ENCODE measurements at places on chromosomes 2 and 18.

DNA sequence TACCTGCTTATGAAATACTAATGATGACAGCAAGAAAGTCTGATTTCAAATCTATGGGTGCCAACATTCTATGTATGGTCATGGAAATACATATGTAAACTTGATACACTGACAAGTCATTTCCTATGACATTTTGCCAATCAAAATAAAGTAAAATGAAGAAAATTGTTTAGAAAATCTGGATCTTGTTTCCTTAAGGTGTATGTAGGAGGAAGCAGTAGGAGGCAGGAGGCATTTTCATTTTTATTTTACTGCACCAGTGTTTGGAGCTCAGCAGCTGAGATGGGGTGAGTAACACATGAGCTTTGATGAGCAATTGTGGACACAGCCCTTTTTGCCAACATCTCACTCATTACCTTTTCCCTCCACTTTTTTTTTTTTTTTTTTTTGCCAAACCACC lies 167.0 kb downstream of the AFF3 start:
- DNase-seq, result peak; percentile 55

- no peak for DNase-seq
These were observed 120.2 kb upstream of the TMEFF2 start for GRCh38 chr2:192314800-192315481.

GRCh38 chr2:3299130-3299529 lies 78.5 kb downstream of the EIPR1 start:
- no peak for DNase-seq

GRCh38 chr2:132608311-132608710 lies 61.7 kb downstream of the LYPD1 start:
- DNase-seq, result no peak

- DNase-seq, result no peak
These were observed 40.6 kb downstream of the ITGB1BP1 start for GRCh38 chr2:9382604-9383235.

DNA sequence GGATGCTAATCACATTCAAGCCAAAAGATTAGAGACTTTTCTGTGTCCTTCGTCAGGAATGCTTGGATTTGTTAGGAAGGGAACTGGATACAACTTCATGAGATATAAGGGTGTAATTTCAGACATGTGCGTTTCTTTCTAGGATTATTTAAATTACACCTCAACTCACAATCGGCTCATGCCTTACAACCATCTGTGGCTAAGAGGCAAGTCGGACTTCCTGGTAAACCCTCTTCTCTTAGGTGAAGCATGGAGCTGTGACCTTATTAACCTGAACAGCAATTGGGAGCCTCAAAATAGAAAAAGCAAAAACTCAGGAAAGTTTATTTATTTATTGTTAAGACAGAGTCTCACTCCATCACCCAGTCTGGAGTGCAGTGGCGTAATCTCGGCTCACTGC lies 61.8 kb downstream of the SEMA4F start:
- no peak for DNase-seq

- DNase-seq, result no peak
These were observed 1565.9 kb upstream of the ACVR2A start for GRCh38 chr2:146278881-146279280.

- DNase-seq, result peak; percentile 73
These were observed 161.2 kb upstream of the EPAS1 start for GRCh38 chr2:46135958-46136357.
